ENCODE measurements at places on chromosomes 12 and 14.

DNA sequence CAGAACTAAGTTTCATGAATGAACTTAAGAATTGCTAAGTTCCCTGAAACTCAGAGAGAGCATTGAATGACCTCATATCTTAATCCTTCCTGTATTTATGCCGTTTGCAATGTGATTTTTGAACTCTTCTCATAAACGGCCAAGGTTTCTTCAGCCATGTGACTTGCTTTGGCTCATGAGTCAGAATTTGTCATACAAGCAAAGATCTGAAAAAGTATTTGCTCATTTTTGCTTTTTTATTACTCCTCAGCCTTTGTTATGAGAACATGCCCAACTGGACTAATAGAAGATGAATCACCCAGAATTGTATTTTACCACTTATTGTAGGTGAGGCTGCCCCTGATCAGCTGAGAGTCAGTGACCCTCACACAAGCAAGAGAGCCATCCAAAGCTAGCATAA lies 693.8 kb downstream of the BCL11B start:
- no peak for DNase-seq

- DNase-seq: no peak
These were observed 15.1 kb upstream of the TEX22 start for GRCh38 chr14:105383083-105383730.

GRCh38 chr14:81193924-81194633 lies 26.7 kb downstream of the GTF2A1 start:
- no peak for DNase-seq

- no peak for DNase-seq
These were observed 24.2 kb upstream of the REP15 start for GRCh38 chr12:27672051-27672450.

GRCh38 chr14:49921401-49921800 lies 28.5 kb downstream of the ARF6 start:
- no peak for DNase-seq

GRCh38 chr12:26666286-26666685 lies 166.7 kb downstream of the ITPR2 start:
- no peak for DNase-seq

GRCh38 chr12:11500861-11501230 lies 105.5 kb upstream of the PRB2 start:
- no peak for DNase-seq

- DNase-seq: no peak
These were observed 14.4 kb upstream of the OR6C65 start for GRCh38 chr12:55385891-55386290.

DNA sequence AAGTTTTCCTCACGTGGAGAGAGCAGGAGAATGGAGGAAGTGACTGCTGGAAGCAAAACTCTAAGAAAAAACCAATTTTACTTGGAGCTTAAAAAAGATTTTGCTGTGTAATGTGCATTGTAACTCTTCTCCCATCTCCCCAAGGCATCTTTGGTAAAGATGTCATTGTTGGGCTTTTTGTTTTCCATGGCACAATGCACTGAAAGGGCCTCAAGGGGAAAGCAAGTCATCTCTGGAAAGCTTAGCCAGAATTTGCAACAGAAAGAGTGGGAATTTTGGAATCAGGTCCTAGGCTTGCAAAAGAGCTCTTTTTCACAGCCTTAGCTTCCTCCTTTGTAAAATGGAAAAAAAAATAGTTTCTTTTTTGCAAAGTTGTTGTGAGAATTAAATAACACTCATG lies 7.9 kb upstream of the PPM1A start:
- DNase-seq: no peak

GRCh38 chr12:131721548-131721947 lies 10.7 kb downstream of the SFSWAP start:
- no peak for DNase-seq

DNA sequence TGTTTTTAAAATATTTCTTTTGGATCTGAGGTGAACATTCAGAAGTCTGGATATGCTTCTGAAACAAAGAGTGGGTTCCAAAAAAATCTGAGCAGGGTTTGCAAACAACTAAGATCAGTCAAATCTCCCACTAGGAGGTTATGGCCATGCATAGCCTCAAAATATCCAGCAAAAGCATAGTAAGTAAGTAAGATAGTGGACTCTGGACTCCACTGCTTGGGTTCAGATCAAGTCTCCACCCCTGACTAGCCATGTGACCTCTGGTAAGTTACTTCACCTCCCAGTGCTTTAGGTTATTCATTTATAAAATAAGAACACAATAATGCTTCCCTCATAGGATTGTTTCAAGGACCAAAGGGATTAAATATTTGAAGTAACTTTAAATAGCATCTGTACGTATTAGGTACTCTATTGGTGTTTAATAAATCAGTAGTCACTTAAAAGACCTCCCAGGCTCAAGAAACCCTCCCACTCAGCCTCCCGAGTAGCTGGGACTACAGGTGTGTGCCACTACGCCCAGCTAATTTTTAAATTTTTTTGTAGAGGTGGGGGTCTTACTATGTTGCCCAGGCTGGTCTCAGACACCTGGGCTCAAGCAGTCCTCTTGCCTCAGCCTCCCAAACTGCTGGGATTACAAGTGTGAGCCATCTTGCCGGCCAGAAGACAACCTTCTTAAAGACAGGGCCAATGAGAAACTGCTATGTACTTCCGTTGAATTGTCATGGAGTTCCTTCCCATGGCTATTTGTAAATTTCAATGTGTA lies 95.7 kb upstream of the SOX5 start:
- DNase-seq: no peak

DNA sequence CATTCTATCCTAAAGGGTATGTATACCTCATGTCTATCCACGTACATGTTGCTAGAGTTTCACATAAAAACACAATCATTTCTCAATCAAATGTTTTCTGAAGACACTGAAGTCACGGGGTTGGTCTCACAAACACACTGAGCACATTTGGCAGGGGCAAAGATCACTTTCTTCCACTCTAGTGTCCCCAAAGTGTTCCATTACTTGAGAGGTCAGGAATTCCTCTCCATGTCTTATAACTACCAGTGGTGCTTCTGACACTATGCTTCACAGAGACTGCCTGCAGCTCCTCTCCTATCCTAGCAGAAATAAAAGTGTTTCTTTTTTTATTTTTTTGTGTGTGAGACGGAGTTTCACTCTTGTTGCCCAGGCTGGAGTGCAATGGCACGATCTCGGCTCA lies 19.1 kb downstream of the ZFYVE1 start:
- DNase-seq: no peak

DNA sequence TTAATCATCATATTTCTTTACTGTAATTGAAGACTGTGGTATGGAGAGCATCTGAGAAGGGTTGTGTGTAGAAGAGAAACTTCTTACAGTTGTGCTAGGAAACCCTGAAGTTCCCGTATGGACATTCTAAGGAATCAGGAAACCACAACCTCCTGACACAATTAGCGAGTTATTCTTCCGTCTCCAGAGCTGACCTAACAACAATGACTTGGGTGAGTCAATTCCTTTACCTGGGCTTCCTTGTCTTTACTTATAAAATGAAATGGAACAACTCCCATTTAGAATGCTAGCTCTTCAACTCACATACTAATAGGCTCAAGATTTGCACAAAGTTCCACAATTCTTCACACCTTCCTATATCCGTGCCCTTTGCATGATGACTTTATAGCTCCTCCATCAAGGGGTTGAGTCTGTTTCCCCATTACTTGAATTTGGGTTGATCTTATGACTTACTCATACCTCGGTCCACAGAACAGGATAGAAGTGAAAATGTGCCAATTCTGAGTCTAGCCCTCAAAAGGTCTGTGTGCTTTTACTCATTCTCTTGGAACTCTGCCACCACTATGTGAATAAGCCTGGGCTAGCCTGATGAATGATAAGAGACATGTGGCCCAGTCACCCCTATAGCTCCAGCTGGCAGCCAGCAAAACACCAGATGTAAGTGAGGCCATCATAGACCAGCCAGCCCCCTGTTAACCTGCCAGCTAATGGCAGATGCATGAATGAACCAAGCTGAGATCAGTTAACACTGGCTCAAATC lies 459.4 kb downstream of the ETNK1 start:
- DNase-seq: no peak

DNA sequence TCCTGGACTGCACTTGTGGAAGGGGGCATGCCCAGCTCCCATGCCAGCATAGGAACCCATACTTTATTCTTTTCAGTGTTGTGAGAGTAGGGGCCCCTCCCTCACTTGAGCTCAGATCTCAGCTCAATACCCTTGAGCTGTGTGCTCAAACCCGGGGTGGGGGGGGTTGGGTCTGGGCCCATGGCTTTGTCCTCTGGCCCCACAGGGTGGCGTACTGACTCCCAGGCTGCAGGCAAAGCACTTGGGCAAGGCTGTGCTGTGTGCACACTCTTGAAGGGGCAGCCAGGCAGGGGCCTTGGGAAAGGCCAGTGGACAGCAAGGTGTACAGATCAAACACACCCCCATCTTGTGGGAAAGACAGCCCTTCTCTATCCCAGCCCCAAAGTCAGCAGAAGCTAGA lies 81.8 kb downstream of the WIF1 start:
- DNase-seq: no peak

DNA sequence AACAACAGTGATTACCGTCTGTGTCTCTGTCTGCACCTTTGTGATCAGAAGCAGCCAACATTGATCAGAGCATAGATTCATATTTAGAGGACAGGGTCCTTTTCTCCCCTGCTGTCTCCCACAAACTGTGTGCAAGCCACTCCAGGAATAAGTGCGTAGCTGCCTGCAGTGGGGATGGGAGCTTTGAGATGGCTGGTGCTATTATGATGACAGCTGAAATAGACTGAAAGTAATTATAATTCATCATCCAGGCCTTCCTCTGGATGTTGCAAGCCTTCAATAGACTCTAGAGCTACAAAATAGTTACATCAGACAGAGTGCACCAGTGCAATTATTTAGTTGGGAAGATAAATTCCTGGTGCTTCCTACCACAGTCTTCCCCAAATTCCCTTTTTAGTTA lies 68.1 kb downstream of the BORCS5 start:
- DNase-seq: no peak

DNA sequence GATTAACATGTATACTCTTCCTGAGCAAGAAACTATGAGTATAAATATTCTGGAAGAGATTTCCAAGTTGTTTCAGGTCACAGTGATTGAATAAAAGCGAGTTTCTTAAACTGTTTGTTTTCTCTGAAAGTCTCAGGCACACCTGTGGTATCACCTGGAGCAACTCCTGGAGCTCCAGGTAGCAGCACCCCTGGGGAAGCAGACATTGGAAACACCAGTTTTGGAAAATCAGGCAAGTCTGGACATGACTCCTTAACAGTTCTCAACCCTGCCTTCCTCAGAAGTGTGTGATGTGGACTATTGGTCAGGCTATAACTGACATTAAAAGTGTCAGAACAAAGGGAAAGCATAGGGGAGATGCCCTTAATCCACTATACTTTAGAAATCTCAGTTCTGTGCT lies 217.6 kb upstream of the CNTN1 start:
- DNase-seq: no peak

GRCh38 chr12:45775964-45776363 lies 46.5 kb downstream of the ARID2 start:
- DNase-seq: no peak

- no peak for DNase-seq
These were observed 51.0 kb upstream of the SRSF5 start for GRCh38 chr14:69715725-69716477.

- no peak for DNase-seq
These were observed 17.6 kb downstream of the AVIL start for GRCh38 chr12:57800965-57801364.

- peak; percentile 84 for DNase-seq
These were observed 5.1 kb upstream of the TUNAR start for GRCh38 chr14:95871531-95871930.

- no peak for DNase-seq
These were observed 9.6 kb downstream of the B4GALNT1 start for GRCh38 chr12:57623385-57623784.

DNA sequence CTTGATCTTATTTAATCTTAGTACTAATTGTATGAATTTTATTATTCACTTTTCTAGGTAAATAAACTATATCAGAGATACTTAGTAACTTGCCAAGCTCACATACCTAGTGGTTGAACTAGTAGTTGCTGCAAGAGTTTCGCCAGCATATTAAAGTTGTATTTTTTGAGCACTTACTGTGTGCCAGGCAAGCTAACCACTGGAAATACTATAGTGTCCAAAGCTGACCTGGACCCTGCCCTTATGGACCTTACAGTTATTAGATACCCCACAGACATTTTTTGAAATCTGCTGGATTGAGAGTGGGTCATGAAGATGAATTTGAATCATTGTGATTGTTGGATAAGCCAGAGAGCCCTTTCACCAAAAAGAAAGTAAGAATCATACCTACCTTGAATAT lies 125.0 kb downstream of the RAD51B start:
- no peak for DNase-seq

DNA sequence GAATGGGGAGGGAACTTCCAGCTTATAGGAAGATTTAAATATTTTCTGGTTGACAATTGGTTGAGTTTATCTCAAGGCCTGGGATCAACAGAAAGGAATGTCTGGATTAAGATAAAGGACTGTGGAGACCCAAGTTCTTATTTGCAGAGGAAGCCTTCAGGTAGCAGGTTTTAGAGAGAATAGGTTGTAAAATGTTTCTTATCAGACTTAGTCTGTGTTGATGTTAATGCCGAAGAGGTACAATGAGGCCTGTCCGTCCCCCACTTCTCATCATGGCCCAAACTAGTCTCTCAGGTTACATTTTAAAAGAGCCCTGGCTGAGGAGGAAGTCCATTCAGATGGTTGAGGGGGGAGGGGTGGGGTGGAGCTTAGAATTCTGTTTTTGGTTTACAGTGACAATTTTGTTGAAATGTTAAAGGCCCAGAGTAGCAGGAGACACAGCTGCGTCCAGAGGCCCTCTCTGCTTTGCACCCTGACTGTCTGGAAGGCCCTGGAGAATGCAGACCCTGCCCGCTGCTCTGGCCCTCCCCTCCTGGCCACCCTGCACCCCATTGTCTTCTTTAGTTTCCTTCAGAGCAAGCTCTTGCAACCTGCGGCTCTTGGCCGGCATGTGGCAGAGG lies 672.5 kb upstream of the TMEM132C start:
- DNase-seq: peak; percentile 55

DNA sequence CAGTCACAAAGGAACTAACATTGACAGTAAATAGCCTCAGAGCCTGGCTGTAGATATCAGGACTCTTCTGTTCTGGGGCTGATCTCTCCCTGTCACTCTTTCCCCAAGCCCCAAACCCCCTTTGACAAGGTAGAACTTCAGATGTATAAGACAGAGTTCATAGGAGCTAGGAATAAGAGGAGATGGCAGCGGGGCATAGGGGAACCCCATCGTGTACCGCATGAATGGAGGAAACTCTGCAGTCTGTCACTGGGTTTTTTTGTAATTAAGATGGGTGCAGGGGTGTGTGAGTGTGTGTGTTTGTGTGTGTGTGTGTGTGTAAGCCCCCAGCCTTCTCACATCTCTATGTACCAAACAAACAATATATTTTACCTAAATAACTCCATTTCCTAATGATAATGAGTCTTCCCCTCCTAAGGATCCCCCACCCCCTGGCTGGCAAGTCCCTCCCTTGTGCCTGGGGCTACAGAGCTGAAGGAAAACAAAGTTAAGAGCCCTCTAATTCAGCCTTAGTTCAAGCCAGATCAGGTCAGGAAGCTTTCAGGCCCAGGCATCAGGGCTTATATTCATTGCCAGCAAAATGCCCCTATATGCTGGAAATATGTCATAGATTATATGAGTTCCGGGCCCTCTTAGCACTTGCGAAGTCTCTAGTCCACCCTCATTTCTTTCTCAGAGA lies 9.1 kb upstream of the HOXC4 start:
- no peak for DNase-seq

Measured in NCI-H510A (cell line).